ENCODE measurements at places on chromosomes 2 and 18.

- no peak for DNase-seq
These were observed 44.3 kb downstream of the TMEM17 start for GRCh38 chr2:62461707-62462106.

GRCh38 chr2:217899231-217900009 is 103.4 kb downstream of the TNS1 start:
- no peak for DNase-seq

- DNase-seq: no peak
These were observed 229.7 kb downstream of the KLHL29 start for GRCh38 chr2:23614701-23615100.

GRCh38 chr18:78947291-78947690 is 32.3 kb upstream of the SALL3 start:
- no peak for DNase-seq

DNA sequence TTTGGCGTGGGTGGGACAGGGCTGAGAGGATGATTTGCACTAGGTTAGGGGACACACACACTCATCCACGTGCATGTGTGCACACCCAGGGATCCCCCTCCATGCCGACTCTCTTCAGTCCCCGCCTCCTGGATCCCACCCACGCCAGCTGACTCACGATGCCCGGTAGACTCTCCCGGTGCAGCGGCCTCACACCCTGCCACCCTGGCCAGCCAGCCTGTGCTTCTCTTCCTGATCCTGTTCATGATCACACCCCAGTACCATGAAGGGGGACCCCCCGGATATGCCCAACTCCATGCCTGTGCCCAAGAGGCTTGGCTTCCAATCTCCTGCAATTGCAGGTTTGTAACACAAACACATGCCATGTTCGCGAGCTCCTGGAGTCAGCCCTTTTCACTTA is 157.8 kb upstream of the HDAC4 start:
- DNase-seq: no peak

GRCh38 chr2:71471276-71471675 is 17.9 kb downstream of the DYSF start:
- DNase-seq: no peak

DNA sequence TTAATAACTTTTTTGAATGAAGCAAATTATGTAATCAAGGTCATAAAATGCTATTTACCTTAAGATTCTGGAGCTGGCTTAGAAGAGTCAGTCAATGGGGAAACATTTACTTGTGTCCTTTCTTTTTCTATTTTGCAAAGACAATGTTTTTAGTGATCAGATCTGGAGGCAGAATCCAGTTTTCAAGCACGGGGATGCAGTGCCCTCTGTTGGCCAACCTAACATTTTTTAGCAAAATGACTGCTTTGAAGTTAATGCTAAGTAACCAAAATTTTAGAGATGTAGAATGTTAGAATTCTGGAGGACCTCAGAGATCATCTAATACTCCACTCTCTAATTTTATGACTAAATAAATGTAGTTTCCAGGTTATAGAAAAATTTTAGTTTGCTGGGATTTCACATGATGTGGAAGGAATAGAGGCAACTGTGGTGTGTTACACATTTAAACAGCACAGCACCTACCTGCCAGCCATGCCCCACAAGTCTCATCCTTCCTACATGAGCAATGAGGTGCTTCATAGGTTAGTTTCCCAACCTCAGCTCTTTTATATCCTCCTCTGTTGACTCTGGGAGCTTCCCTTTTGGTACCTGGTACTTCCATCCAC is 23.6 kb upstream of the SLC9A4 start:
- no peak for DNase-seq

DNA sequence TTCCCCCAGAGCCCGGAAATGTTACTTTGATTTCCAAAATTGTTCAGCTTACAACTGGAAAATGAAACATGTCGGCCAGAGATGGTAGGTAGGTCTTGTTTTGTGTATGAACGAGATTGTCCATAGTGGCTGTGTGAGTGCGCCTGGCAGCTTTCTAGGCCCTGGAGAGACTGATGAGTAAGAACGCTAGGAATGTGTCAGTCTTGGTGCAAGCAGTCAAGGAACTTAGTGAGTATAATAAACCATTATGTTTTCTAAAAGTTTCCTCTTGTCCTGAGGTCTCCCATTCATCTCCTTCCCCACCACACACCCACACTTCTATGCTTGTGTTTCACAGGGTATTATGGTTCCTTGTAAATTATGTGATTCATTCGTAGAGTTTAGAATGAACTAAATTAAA is 234.2 kb downstream of the CDH2 start:
- no peak for DNase-seq

GRCh38 chr2:240850026-240850425 is 18.6 kb upstream of the AGXT start:
- no peak for DNase-seq

DNA sequence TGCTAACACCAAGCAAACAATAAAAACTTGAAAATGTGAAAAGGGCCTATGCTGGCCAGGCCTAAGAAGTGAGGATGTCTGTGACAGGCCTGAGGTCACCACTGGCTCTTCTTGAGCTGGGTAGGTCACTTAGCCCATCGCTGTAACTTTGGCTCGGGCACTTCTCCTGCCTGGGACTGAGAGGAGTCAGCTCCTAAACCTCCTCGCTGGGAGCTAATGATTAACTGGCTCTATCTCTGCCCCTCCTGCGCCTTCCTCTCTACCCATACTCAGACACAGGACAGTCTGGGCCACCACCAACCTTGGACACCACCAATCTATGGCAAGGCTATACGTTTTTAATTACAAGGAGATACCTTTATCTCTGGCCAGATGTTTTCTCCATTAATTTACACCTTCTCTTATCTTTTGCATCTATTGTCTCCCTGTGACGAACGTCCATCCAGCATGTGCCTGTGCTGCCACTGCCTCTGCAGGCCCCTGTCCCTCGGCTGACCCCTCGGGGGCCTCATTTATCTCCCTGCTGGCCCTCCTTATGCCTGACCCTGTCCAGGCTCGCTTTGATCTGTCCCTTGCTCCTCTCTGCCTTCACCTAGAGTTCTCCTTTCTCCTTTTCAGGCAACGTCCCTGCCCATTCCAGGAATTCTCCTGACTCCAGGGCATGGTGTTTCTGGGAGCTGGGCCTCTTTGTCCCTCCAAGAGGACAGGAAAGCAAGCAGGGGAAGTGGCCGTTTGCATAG is 149.1 kb upstream of the GATA6 start:
- no peak for DNase-seq

DNA sequence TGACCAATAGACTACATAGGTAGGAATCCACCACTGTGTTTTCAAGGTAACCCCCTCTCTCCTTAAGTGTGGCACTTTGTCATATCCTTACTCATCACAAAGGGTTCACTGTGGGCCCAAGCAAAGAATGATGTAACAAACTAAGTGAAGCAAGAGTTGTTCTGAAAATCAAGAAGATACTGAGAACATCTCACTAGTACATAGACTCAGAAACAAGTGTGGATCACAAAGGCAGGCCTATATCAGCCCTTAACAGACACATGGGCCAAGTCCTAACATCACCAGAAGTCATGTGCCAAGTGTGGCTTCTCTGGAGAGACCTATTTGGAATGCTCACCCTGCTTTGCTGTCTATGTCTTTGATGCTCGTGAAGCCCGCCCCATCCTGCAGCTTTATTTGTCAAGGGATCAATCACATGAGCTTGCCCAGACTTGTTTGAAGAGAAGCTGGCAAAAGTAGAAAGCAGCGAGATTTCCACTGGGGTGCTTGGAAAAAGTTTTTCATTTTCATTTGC is 131.2 kb upstream of the TTC39C start:
- no peak for DNase-seq

DNA sequence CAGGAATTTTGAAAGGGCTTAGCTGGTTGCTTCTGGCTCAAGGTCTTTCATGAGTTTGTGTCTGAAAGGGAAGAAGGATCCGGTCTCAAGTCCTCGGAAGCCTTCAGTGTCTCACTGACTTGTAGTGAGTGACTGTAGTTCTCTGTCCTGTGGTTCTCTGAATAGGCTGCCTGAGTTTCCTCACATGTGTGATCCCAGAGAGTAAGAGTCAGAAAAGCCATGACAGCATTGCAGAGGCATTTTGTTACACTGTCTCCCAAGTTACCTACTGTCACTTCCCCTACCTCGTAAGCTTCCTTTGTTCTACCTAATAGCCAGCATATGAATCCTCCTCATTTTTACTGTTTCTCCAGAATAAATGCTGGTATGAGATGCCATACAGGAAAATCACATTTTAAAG is 709.1 kb upstream of the CHAC2 start:
- no peak for DNase-seq

GRCh38 chr2:12054956-12055618 is 308.7 kb downstream of the LPIN1 start:
- DNase-seq: no peak

DNA sequence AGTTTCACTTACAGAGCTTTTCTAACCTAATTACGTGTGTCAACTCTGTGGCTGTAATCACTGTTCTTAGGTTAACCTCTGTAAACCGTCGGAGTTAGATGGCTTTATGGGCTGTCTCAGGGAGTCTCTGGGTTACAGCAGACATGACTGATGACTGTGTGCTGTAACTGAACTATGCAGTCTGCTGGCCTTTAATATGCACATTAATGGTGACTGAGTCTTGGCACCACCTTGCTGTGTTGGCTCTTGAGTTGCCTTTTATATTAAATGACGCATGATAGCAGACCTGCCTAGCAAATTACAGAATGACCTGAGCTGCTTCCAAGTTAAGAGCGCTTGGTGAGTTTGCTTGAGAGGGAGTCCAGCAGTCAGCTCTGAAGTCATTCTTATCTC is 90.1 kb downstream of the ACKR3 start:
- no peak for DNase-seq

DNA sequence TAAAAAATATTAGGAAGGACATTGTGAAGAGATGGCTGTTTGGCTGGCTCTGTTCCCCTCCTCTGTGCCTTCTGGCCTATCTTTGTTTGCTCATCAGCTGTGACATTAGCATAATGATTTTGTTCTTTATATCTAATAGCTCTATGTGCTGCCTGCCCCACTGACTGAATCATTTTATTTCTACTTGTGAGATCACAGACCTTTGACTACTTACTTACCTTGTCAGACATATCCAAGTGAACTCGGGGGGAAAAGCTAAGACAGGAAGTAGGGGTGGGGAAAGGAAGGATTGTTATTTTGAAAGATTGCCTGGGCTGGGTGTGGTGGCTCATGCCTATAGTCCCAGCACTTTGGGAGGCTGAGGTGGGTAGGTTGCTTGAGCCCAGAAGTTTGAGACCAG is 104.2 kb downstream of the ASAP2 start:
- no peak for DNase-seq

DNA sequence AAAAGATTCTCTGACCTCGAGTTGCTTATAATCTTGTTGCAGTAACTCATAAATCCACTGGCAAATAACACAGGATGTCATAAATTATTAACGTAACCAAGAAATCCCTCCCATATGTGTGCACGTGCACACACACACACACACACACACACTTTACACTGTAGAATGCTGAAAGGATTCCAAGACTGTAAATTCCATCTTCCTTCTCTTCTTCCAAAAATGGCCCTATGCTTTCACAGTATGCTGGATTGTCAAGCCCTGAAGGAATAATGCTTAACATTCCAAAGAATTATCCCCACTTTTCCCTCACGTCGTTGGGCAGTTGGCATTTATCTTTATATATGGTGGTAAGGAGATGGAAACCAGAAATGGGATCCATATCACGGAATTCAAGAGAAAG is 117.5 kb upstream of the CRIM1 start:
- DNase-seq: no peak

GRCh38 chr18:40582105-40582504 is 1372.9 kb upstream of the PIK3C3 start:
- no peak for DNase-seq

DNA sequence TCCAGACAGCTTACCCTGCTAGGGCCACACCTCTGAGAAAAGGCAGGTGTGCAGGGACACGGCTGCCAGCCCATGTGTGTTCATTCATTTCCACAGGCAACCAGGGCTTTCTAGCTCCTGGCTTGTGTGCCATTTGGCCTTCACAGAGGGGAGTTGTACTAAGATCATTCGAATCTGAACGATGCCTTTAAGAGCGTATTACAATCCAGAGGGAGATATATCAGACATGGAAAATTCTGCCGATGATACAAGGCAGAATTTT is 64.2 kb upstream of the OTOF start:
- no peak for DNase-seq

- DNase-seq: no peak
These were observed 53.5 kb upstream of the UBE2F start for GRCh38 chr2:237913193-237913917.

- no peak for DNase-seq
These were observed 99.0 kb upstream of the CTDP1 start for GRCh38 chr18:79580498-79581171.

DNA sequence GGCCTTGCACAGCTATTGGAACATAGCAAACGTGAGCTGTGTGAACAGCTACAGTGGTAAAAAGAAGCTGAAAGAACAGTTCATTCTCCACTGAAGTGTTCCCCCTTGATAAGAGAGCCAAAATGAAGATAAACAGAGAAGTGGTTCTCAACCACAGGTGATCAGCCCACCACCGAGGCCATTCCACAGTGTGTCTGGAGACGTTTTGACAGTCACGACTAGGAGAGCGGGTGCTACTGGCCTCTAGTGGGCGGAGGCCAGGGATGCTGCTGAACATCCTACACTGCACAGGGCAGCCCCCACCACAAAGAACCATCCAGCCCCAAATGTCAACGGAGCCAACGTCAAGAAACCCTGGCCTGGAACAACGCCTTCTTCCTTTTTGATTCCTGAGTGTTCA is 38.4 kb downstream of the ADCY3 start:
- DNase-seq: no peak

DNA sequence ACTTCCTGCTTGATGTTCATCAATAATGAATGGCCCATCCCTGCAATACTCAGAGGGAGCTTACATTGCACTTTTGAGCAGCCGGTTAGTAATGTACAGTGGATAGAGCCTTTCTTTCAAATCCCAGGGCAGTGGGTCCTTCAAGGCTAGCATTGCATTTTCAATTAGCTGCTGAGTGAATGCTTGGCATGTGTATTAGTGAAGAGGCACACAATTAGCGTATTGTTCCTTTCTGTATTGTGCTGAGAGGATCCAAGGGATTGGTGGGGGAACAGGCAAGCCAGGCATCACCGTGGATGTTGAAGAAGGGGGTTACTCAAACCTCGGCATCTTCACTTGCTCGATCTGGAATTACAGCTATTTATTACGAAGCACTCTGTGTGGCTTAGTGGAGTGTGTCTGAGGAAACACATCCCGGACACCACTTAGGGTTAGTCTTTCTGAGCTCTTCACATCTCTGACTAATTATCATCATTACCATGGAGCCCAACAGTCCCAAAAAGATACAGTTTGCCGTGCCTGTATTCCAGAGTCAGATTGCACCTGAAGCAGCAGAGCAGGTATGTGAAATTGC is at the start of gene PPP1R1C:
Gene PPP1R1C, plus strand, starts transcription at position 222 of the 574 bp plus-strand sequence. Its CDS starts 258 bp downstream, at position 480.
- no peak for DNase-seq

DNA sequence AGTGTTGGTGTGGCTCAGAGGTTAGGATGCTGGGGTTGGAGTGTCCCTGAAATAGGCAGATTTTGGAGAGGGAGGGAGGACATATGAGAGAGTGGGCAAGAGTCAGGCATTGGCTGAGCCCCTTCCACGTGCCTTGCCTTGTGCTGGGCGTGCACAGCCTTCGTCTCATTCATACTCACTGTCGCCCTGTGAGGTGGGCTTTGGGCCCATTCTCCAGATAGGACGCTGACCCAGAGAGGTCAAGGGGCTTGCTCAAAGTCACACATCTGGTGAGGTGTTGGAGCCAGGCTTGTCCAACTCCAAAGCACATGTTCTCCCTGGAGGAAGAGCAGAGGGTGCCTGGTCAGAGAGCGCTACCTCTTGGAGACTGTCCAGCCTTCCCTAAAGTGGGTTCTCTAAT is 166.8 kb downstream of the DYSF start:
- no peak for DNase-seq

- DNase-seq: no peak
These were observed 99.8 kb downstream of the METTL4 start for GRCh38 chr18:2471523-2471922.

Data from cerebellar nuclear complex (tissue), 1 donor.